NCI-H2227 treated with DMSO at 0.1 percent for 48 hours (cell line): ENCODE measurements at places on chromosomes 1 and 21.

DNA sequence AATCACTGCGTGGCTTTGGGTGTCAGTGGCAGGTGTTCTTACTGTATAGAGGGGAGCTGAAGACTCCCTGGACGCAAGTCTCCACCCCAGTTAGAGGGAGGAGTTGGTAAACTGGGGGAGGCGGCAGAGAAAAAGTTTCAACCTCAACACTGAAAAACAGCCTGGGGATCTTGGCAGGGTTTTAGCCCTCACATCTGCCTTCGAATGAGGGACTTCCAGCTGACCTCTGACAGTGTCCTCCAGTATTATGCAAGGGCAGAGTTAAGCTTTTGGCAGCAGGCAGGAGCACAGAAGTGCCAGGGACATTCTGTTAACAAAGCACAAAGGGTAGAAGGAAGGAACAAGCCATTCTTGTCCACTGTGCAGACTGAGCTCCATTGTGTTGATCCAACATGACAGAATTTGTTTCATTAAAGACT, 41.2 kb upstream of the RAB4A start:
- DNase-seq: no peak

DNA sequence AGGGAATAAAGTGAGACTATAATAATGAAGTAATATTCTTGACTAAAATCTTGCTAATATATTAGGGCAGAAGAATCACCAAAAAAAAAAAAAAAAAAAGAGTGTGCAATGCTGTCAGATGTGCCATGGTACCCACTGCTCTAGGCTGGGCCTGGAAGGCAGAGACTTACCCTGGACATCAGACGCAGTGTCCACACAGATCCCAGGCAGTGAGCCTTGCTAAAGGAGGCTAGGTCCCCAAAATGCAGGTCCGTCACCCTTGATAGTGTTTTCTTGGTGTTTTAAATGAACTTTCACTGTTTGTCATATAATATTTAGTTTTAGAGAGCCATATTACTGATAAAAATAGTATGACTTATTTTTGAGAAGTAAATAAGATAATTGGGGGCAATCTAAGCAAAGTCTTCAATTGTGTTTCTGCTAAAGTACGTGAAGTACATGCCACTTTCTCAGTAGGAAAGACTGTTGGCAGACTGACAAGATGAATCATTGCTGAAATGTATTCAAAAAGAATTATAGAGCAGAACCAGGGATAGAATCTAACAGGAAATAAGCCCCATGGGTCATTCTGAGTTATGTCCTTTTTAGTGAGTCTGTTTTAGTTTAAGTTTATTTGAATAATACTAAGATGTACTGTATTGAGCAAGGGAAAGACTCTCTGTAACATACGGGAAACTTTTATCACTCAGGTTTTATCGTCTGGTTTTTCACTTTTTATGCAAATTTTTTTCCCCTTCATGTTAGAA, 74.6 kb upstream of the PDC start:
- no peak for DNase-seq

DNA sequence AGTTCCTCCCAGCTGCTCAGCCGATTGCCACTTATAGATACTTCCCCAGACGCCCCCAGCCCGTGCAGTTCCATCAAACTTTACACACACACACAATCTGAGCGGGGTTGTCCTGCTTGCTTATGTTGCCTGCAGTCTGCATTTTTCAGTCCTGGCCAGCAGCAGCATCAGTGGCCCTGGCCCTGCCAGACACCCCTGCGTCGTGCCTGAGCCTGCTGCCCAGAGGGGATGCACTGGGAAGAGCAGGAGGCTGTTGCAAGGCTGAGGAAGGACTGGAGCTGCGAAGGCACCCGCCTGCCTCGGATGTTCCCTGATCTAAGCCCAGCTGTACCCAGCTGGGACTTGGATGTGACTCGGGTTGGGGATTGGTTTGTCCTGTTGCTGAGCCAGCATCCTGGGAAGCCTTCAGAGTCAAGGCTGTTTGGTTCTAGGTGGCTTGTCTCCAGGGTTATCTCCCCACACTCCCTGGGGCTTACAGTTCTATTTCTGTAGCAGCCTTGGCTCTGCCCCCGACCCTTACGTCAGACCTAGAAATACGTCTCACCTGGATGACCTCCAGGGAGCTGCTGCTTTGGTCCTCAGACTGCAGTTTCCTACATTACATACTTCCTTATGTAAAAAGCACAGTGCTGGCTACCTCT, 42.3 kb downstream of the MAN1C1 start:
- DNase-seq: no peak

- DNase-seq: no peak
These were observed 20.3 kb upstream of the EVI5 start for GRCh38 chr1:92805216-92805615.

- no peak for DNase-seq
These were observed 134.8 kb upstream of the KIF26B start for GRCh38 chr1:245019910-245020486.

- DNase-seq: no peak
These were observed 15.2 kb downstream of the SAMD11 start for GRCh38 chr1:938711-939489.

DNA sequence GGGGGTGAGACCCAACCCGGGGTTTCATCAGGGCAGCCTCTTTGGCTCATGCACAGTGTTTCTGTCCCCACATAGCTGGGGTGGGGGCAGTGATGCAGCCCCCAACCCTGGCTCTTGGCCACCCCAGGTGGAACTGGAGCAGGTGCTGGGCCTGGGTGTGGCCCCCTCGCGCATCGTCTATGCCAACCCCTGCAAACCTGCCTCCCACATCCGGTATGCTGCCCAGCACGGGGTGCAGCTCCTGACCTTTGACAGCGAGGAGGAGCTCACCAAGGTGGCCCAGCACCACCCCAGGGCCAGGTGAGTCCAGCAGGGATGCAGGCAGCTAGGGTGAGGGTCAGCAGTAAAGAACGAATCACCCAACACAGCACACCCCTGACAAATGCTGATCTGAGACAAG, 72.3 kb upstream of the TINAGL1 start:
- no peak for DNase-seq

- DNase-seq: no peak
These were observed 3.7 kb downstream of the AKR7A3 start for GRCh38 chr1:19284881-19285280.

GRCh38 chr1:30757352-30758120, at the start of gene LAPTM5:
TSS of gene LAPTM5 (minus strand) at chr1:30757774. CDS start at chr1:30757745, 29 bp downstream.
- no peak for DNase-seq

- no peak for DNase-seq
These were observed 72.5 kb downstream of the RPS6KC1 start for GRCh38 chr1:213123536-213123935.

- DNase-seq: peak; percentile 68
These were observed 422 bp upstream of the RLF start for GRCh38 chr1:40160806-40161124.

DNA sequence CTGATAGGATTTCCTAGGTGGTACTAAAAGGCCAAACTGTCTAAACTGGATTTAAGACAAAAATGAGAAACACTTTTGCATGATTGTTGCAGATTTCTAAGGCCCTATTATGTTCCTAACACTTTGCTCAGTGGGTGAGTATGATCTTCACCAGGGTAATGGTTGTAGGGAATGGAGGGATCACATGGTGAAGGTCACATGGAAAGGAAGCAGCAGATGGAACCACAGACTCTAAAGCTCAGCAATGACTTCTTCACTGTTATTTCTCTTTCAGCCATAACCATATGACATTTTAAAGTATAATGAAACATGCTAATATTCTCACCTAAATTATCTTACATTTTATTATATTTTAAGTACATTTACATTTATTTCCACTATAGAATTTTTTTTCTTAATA, 51.5 kb downstream of the CHRM3 start:
- DNase-seq: no peak

DNA sequence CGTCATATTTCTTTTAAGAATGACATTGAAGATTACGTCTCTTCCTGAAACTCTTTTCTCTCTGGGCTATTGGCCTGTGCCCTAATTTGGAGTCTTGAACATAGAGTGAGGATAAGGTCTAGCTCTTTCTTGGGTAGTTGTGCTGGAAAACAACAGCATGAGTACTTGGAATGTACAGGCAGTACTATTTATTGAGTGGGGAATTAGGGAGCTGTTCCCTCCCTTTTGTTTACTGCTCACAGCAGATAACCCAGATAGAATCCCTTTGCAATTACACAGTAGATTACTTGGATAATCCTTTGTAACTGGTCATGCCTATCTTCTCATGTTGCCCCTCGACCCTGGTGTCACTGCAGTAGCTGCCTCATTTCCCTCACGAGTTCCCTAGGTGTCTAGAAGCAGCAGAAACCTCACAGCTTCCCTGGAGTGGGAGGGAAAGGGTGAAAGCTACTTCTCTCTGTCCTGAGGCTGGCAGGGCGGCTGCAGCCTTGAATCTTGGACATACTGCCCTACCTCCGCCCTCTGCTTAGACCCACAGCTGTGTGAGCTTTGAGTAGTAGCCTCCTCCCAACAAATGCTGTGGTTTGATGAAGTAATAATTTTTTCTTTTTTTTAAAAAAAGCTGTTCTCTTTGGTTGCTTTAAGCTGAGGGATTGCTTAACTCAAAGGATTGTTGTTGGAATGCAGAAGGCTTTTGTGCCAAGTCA, 70.6 kb downstream of the FGGY start:
- no peak for DNase-seq

GRCh38 chr1:72483846-72484357, 201.6 kb upstream of the NEGR1 start:
- no peak for DNase-seq

DNA sequence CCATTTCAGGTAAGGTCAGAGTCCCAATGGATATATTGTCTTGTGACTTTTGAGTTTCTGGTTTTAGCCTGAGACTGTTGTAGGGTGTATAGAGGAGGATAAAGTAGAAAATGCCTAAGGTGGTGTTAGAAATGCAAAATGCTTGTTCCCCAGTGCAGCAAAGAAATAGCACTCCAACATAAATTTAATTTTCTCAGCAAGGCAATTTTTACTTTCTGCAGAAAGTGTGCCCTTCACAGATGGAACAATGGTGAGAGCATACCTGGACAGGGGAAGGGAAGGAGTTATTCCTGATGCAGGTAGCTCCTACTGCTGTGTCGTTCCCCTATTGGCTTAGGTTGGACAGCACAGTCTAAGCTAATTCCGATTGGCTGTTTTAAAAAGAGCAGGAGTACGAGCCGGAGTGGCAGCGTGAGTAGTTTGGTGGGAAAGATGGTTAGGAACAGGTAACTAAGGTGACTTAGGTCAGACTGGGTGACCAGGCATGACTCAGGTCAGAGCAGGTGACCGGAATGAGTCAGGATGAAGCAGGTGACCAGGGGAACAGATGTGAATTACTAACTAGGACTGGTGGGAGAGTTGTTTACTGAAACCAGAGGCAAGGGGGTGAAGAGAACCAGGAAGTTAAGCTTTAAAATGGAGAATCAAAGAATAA, 21.5 kb downstream of the SPATA45 start:
- DNase-seq: no peak

GRCh38 chr1:30856260-30856790, 52.2 kb downstream of the SDC3 start:
- peak; percentile 88 for DNase-seq

DNA sequence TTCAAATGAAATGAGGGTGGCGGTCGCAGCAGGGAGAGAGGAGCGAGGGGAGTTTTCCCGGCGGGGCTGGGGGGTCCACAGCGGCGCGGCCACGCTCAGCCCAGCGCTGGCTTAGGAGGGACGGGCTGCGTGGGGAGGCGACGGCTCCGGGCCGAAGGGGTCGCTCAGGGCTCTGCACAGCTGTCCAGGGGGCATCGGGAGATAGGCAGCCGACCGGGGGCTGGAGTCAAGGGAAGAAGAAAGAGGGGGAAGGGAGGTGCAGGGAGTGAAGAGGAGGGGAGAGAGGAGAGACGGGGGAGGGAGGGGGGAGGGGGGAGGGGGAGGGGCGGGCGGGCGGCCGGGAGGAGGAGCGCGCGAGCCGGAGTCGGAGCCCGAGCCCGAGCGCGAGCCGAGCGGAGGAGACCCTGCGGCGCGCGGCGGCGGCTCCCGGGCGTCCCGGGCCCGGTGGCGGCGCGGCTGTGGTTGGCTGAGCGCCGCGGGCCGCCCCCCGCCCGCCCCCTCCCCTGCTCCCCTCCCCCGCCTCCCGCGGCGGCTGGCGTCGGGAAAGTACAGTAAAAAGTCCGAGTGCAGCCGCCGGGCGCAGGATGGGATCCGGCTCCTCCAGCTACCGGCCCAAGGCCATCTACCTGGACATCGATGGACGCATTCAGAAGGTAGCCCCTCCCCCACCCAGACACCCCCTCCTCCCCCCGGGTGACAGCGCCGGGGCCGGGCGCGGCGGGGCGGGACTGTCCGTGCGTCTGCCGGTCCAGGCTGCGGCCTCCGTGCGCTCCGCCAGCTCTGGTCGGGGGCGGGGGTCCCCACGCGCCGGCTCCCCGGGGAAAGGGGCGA, at the start of gene PDE9A:
Gene PDE9A (plus strand): TSS at position 391 of the 831 bp plus-strand sequence. CDS start 194 bp downstream, at position 585.
- peak; percentile 57 for DNase-seq

GRCh38 chr21:28334407-28334806, 658.3 kb downstream of the LTN1 start:
- DNase-seq: no peak

GRCh38 chr1:1872329-1872994, 18.4 kb downstream of the GNB1 start:
- no peak for DNase-seq

- no peak for DNase-seq
These were observed 1866.8 kb downstream of the MRPL39 start for GRCh38 chr21:23740463-23740862.

DNA sequence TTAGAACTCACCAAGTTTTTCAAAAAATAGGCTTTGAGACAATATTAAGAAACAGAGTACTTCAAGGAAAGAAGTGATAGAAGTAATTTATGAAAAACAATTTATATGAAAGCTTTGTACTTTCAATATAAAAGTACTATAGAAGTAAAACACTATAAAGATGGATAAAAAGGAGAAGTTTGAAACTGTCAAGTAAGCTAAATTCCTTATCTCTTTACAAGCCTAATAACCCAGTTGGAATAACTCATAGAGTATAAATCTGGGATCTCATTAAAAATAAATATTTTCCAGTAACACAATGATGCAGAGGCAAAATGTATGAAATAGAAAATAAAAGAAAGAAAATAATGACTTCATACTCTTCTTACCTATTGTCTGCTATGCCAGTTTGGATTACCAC, 232.5 kb downstream of the PDE4B start:
- no peak for DNase-seq

GRCh38 chr1:112904071-112904830, 51.7 kb downstream of the SLC16A1 start:
- DNase-seq: no peak

DNA sequence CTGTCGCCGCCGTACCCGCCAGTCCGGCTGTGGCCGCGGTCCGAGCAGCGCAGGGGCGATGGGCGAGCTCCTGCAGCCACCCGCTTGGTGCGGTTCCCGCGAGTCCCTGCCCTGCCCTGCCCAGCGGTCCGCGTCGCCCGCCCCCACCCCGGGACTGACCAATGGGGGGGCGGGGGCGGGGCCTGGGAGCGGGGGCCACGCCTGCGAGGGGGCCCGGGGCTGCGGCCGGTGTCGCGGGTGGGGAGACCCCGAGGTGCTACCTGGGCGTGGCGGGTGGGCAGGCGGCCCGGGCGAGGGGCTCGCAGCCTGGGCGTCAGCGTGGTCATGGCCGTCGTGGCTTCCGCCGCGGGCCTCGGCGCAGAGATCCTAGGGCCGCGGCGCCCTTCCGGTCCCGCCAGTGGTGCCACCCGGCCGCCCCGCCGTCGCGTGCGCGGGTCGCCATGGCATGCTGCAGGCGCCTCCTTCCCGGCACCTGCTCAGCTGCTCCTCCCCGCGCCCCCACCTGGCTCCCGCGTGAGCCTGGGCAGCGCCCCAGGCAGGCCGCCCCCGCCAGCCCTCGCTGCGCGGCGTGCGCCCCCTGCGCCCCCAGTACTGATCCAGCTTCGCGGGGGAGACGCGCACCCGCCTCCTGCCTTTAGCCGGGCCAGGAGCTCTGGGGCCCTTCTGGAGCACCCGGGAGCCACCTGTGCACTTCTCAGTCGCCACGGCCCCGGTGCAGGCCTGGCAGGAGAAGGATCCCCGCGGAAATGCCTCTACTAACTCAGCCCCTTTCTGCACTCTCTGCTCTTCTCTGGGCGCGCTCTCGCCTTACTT, at the start of gene BMP8B:
Gene BMP8B (minus strand): TSS at position 108 of the 813 bp plus-strand sequence. CDS start 380 bp downstream, outside the sequence.
- DNase-seq: peak; percentile 67
